ENCODE measurements at places on chromosomes 3 and 15.

DNA sequence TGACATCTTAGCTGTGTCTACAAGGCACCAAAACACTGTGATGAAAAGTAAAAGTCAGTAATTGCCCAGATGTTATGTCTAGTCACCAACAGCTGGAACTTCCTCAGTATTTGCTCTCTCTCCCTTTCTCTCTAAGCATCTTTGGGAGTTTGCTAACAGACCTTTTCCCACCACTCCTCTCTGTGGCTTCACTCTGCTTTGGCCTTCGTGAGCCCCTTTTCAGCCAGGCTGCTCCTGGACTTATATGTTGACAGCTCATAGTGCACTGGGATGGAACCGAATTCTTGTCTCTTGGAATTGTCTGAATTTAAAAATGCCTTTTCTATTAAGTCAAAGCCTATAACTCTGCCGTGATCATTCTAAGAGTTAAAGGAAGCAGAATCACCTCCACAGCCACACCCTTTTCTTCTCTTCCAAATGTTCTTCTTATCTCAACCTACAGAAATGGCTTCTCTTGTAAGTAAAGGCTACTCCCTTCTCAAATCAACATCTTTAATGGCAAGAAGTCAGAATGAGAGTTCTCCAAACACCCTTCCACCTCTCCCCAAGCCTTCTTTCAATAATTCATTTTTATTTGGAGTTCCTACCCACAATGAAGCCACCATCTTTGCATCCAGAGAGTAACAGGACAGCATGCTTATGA, 17.2 kb upstream of the FOXP1 start:
- no peak for DNase-seq

DNA sequence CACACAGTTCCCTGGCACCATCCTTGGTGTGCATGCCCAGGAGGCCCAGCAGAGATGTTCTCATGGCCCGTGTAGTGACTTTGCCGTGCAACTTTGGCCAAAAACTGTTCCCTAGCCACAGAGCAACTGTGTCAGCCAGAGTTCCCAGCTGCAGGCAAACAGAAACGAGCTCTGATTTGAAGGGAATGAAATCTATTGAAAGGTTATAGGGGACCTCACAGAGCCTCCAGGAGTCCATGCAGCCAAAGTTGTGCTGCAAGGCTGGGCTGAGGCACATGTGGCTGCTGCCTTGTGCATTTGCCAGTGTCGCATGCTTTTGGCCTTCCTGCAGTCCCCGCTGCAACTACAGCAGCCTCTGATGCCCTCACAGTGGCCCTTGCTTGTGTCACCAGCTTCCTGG, 70.5 kb downstream of the PLXNA1 start:
- no peak for DNase-seq

GRCh38 chr3:128786434-128787020, 60.5 kb downstream of the RAB7A start:
- no peak for DNase-seq

DNA sequence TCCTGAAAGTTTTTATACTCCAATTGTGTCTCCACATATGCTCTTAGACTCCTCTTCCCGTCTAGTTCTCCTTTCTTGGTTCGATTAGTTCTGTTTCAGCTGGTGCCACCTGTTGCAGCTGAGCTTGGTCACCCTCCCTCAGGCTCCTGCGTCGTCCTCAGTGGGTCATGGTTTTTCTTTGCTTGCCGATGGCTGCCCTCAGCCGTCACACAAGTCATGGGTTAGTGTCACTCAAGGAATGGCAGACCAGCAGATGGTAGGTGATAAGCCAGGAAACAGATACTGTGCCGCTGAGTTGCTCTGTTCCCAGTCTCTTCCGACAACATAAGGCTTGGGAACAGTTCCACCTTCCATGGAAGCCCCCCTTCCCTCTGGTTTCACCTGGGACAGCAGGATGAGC, 109.9 kb downstream of the IGF1R start:
- DNase-seq, result no peak

GRCh38 chr3:71673486-71673885, 51.7 kb downstream of the EIF4E3 start:
- DNase-seq, result no peak

- no peak for DNase-seq
Measured at GRCh38 chr15:89089316-89090230, 1.3 kb downstream of the ABHD2 start.

DNA sequence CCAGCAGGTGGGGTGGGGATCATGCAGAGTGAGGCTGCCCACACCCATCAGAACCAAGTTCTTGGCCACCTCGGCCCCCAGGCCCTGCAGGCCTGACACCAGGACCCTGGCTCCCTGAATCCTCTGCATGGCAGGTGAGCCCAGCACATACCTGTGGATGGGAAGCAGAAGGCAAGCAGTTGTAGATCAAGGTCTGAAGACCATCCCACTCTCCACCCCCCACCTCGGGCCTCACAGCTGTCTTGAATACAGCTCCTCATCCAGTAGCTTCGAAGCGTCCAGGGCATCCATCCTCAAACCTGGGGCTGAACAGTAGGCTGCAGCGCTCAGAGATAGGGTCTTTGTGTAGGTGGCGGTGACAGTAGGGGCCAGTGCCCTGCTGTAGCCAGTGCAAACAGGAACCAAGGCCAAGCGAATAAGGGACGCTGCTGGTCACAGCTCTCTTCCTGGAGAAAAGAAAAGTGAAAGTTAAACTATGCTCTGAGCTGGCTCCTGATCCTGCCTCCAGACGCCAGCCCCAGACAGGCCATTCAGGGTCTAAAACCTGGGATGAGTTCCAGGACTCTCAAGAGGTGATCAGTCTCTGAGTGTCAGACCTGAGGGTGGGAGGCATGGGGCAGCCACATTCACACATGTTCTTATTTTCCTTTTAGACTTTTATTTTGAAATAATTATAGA, at the start of gene UBA7:
UBA7 (minus strand) TSS at position 457 of the 678 bp plus-strand sequence; CDS start at position 291, 166 bp downstream.
- peak; percentile 77 for DNase-seq

DNA sequence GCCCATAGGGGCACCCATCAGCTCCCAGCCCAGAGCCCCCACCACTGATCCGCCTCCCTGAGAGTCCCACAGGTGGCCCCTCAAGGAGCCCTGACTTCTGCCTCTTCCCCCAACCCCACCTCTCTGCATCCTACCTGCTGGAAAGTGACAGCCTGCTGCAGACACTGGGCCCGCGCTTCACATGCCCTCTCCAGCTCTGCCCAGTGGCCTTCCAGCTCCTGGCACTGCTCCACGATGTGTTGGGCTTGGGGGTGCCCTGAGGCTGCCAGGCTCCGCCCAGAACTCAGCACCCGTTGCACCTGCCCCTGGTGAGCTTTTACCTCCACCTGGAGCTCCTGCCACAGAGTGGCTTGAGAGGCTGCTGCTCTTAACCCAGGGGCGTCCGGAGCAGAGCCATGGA, 20.1 kb downstream of the SPTBN5 start:
- no peak for DNase-seq

DNA sequence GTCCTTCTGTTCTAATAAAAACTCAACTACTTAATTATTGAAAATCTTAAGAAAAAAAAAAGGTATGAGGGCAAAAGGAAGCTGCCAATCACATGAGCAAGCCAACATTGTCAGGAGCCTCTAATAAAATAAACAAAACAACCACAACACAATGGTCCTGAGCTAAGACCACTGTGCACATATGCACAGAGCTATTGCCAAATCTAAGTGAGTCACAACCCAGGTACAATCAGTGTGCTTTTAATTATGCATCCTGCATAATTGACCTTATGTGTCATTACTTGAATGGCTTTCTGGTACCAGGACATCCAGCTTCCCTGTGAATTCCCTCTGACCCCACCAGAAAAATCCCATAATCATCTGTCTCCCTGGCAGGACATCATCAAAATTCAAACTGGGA, 639.8 kb downstream of the MAGI1 start:
- DNase-seq, result no peak

DNA sequence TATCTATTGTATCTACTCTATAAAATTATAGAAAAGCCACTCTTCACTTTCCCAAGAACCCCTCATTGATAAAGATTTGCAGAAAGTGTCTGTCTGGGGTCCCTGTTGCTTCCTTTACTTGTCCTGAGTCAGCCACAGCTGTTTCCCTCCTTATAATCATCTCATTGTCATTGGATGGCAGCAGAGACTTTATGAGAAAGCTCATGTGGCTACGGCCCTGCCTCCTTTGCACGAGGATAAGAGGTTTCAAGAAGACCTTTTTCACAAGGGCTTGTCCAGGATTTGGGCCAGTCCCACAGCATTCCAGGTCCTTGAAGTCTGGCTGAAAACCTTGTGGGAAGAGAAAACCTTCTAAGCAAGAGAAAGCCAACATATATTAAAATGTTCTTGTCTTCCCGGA, 41.9 kb upstream of the THBS1 start:
- DNase-seq, result no peak

GRCh38 chr3:159791336-159791735, 197.3 kb upstream of the IL12A start:
- no peak for DNase-seq

DNA sequence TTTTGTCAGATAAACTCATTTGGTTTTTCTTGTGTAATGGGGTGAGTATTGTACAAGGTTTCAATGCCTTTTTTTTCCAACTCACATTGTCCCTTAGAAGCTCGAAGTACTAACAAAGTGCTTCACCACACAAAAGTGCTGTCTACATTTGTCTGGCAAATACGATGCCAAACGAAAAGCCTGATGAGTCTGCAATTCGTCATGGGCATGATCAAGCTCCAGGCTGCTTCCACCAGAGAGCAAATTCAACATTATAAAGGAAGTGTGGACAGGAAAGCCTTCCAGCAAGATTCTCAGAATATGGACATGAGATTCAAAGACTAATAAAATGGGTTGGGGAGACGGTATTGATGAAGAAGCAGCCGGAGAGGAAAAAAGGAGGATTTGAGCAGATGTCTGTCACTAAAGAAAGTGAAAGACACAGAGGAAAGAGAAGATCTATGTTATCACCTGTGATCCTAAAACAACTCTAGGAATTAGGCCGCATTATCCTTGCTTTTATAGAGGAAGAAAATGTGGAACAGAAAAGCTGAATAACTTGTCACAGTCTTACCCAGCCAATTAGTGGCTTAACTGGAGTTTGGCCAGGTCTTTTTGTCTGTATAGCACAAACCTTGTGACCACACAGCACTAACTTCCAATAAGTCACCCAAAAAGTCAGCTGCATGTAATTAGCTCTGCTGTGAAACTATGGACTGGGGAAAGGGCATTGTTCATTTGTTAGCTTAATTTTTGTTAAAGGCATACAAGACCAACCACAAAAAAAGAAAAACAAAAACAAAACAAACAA, 494.8 kb downstream of the FHIT start:
- no peak for DNase-seq

GRCh38 chr15:66761726-66762595, 59.9 kb downstream of the SMAD6 start:
- DNase-seq, result peak; percentile 14

DNA sequence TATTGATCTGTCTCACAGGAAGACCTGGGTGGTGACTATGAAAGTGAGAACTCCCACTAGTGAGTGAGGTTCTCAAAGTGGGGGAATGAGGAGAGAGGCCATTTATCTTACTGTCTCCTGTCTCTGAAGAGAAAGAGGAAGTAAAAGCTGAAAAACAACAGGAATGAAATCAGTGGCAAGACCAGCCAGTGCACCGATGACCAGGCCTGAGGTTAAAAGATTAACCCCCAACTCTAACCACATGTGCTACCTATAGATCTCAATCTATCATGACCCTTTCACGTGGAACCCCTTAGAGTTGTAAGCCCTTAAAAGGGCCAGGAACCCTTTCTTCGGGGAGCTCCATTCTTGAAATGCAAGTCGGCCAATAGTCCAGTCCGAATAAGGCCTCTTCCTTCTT, 239.3 kb upstream of the CNTN6 start:
- DNase-seq, result no peak

GRCh38 chr15:60982249-60982910, 246.7 kb downstream of the RORA start:
- DNase-seq, result no peak

- DNase-seq, result peak; percentile 82
Measured at GRCh38 chr3:52246728-52247408, 1.3 kb downstream of the PPM1M start.

DNA sequence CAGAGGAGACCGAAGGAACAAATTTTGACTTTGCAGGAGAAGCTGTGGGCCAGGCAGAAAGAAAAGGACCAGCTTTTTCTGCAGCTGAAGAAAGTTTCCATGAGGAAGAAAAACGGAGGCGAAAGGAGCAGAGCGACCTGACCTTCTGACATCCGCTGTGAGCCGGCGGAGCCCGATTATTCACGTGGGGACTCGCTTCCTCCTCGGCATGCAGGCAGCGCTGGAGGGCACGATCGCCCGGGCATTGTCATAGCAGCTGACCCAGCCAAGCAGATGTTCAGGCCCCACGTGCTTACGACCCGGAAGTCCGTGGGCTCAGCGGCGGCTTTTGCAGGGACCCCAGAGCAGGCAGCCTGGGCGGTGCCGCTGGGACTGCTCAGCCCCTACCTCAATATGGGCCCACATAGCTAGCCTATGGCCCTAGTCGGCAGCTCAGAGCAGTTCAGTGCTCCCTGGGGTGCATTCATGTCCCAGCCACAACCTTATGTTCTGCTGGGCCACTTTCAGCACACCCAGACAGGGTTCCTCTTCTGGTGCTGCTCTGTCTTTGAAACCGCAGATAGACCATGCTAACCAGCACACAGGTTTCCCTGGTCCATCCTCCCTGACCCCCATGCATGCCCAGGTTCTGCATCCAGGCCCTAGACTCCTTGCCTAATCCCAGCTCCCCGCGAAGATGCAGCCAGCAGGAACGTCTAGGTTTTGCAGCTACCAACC, 10.5 kb upstream of the EIF4A2 start:
- DNase-seq, result peak; percentile 96

GRCh38 chr15:100022391-100022790, 289.2 kb upstream of the LYSMD4 start:
- no peak for DNase-seq

DNA sequence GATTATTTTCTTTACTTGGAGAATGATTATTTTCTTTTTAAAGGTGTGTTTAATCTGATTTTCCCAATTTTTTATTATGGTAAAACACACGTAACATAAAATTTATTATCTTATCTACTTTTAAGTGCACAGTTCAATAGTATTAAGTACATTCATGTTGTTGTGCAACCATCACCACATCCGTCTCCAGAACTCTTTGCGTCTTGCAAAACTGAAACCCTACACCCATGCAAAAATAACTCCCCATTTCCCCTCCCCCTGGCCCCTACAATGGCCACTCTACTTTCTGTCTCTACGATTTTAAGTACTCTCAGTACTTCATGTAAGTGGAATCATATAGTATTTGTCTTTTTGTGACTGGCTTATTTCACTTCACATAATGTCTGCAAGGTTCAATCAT, 230.7 kb downstream of the SATB1 start:
- no peak for DNase-seq

DNA sequence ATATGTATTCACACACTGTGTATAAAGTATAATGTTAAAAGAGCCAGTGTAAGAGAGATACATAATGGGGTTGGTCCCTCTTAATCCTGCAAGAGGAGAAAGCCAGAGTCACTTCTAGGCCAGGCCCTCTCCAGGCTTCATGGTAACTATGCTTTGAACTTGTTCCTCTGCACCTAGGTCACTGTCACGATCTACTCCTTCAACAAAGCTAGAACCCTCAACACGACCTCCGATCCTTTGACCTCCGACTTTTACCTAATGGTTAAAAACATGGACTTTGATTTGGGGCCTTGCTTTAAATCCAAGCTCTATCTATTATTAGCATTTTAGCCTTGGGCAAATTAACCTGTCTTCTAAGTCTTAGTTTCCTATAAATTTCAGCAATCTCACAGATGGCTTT, 153.9 kb upstream of the NR2E3 start:
- DNase-seq, result no peak

- DNase-seq, result no peak
Measured at GRCh38 chr15:40590667-40591050, 3.4 kb upstream of the KNL1 start.
